EL (cell line): ENCODE measurements at places on chromosomes 7 and 10.
A peak's percentile ranks its signal among the peaks of the same experiment; 100 is the strongest.

DNA sequence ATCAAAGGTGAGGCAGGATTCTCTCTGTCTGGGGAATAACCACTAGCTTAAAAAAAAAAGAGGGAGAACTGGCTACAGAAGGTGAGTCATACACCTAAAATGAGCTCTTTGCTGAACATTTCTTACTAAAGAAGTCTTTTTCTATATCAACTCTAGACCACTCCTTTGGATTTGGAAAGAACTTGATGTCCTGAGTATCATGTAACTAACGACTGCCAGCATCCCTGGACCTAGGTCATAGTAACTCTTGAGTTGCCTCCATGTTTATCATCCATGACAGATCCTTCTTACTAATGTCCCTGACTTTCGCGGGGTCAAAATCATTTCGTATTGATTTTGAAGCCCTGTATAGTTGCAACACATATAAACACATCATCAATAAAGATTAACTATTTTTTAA, 89.1 kb downstream of the CNOT4 start:
- peak; percentile 2 for DNase-seq

DNA sequence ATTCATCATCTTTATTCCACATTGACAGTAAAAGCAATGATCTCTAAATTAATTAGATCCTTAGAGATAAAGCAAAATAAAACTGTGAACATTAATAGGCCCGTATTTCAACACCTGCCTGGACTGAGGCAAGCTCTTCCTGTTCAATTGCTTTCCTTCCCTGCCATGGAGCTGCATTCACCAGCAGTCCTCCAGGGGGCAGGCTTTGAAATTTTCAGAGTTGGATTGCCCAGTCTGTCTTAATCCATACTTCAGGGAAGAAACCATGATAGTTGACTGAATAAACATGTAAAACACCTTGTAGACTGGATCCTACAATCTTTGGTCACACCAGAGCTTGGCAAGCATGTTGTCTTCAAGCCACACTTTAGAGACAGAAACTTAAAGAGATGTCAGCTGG, 936.6 kb downstream of the NRG3 start:
- peak; percentile 11 for DNase-seq

GRCh38 chr10:27745732-27746396, at the start of gene MKX:
MKX (minus strand) TSS chr10:27745819; CDS start chr10:27743415, 2,404 bp downstream.
- DNase-seq = peak; percentile 81

- DNase-seq = no peak
Observed at GRCh38 chr10:6956562-6956961, 376.5 kb upstream of the PRKCQ start.

GRCh38 chr10:84196083-84196482, 1.7 kb downstream of the CDHR1 start:
- no peak for DNase-seq

DNA sequence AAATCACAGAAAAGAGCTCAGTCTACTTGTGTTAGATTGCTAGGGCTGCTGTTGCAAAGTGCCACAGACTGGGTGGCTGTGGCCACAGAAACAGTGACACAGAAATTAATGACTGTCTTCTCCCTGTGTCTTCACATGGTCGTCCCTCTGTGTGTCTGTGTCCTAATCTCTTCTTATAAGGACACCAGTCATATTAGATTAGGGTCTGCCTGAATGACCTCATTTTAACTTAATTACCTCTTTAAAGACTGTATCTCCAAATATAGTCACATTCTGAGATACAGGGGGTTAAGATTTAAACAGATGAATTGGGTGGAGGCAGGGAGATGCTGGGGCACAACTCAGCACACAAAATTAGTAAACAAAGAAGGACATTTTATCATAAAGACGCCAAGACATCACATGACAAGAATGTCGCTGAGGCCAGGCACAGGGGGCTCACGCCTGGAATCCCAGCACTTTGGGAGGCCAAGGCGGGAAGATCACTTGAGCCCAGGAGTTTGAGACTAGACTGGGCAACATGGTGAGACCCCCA, 23.3 kb upstream of the PARD3 start:
- DNase-seq = no peak

- DNase-seq = peak; percentile 15
Observed at GRCh38 chr7:156639426-156640256, 933 bp upstream of the RNF32 start.
